Neural progenitor cell (in vitro differentiated cells): ENCODE measurements at places on chromosomes 3 and 15. TPM values are rescaled to one million over a fixed set of nuclear protein-coding genes. Genes with fewer than 3 reads are reported as not detected.
A peak's percentile ranks its signal among the peaks of the same experiment; 100 is the strongest.

GPR62 gene
- total RNA-seq: 0.21 TPM in 1 of 2 replicates, not detected in the other

CSPG5 gene
- 1.7 and 4.6 TPM in 2 replicates for total RNA-seq

C3orf22 gene
- not detected in 2 replicates for total RNA-seq

AP3B2 gene
- total RNA-seq: 0.97 and 1.7 TPM in 2 replicates

ITIH3 gene
- total RNA-seq: not detected in 2 replicates

ALS2CL gene
- 0.71 and 1.3 TPM in 2 replicates for total RNA-seq

MYLK gene
- total RNA-seq: 28.4 and 34.3 TPM in 2 replicates

ADAMTSL3 gene
- 0.41 and 1.5 TPM in 2 replicates for total RNA-seq

MYZAP gene
- total RNA-seq: 0.09 TPM in 1 of 2 replicates, not detected in the other

NT5DC2 gene
- 210 and 364 TPM in 2 replicates for total RNA-seq

PTH1R gene
- total RNA-seq: 0.43 TPM in 1 of 2 replicates, not detected in the other

CNTN3 gene
- 0.21 and 0.40 TPM in 2 replicates for total RNA-seq

DNA sequence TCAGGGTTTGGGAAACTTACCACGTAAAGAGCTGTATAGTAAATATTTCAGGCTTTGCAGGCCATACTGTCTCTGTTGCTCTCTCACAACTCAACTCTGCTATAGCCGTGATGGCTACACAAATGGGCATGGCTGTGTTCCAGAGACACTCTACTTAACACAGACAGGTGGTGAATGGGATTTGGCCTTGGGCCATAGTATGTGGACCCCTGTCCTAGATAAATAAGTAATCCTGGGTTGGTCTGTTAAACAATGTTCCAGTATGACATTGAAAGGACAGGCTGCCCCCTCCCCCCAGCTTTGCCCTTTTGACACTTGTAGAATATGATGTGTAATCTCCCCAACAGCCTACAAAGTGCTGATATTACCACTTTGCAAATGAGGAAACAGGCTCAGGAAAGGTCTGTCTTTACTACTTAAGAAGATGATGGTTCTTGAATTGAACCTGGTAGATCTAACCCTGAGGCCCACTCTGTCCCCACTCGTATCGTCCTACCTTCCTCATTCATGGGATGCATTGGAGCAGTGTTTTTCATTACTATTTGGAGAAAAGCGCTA is 38.4 kb downstream of the SLCO3A1 start:
- H3K4me1 ChIP-seq: peaks cover 4% of the 10 kb centered on the region
- no peak overlapping the region for H3K4me3 ChIP-seq
- H3K27me3 ChIP-seq: no peaks in the 10 kb centered on the region
- no peak for DNase-seq
- no peak overlapping the region for H3K27ac ChIP-seq

- no peak overlapping the region for H3K27ac ChIP-seq
- H3K4me1 ChIP-seq: peaks cover 8% of the 10 kb centered on the region
- no peaks in the 10 kb centered on the region for H3K27me3 ChIP-seq
- no peaks in the 10 kb centered on the region for H3K36me3 ChIP-seq
- no peak for DNase-seq
Measured at GRCh38 chr3:16460886-16461285, 52.6 kb downstream of the RFTN1 start.

DNA sequence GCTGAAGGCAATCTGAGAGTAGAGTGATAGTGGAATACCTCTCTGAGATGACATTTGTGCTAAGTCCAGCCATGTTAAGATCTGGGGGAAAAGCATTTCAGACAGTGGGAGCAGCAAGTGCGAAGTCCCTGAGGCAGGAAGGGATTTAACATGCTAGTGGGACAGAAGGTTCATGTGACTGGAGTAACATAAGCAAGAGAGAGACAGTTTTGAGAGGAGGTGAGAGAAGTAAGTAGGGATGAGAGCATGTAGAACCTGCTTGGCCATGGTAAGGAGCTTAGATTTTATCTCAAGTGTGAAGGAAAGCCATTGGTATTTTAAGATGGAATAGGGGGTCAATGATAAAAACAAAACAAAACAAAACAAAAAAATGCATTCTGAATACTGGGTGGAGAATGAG is 358.6 kb upstream of the KCNH8 start:
- no peak overlapping the region for H3K27ac ChIP-seq
- DNase-seq: no peak
- no peaks in the 10 kb centered on the region for H3K27me3 ChIP-seq
- no peaks in the 10 kb centered on the region for H3K36me3 ChIP-seq
- no peak overlapping the region for H3K4me3 ChIP-seq

DNA sequence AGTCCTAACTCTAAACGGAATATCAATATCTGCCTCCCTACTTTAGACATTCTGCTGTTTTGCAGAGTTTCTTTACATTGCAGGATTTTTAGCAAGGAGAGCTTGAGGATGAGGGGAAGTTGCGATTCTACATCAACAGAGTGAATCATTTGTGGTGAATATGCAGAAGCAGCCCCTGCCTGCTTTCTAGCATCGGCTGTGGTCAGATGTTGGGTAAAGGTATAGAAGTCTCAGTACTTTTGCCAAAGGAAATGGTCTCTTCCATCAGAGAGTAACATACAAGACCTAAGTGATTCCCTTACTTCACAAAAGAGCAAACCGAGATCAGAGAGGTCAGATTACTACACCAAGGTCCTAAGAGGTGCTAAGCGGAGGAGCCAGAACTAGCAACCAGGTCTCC is 15.2 kb downstream of the ST3GAL6 start:
- peaks cover 6% of the 10 kb centered on the region for H3K4me1 ChIP-seq
- H3K36me3 ChIP-seq: no peaks in the 10 kb centered on the region
- no peak for DNase-seq
- H3K4me3 ChIP-seq: no peak overlapping the region

GRCh38 chr3:178284181-178284580 is 252.1 kb upstream of the KCNMB2 start:
- H3K4me3 ChIP-seq: no peak overlapping the region
- H3K27me3 ChIP-seq: no peaks in the 10 kb centered on the region
- peaks cover 5% of the 10 kb centered on the region for H3K4me1 ChIP-seq
- DNase-seq: no peak

- H3K27ac ChIP-seq: no peak overlapping the region
- H3K4me3 ChIP-seq: no peak overlapping the region
- no peaks in the 10 kb centered on the region for H3K27me3 ChIP-seq
- H3K4me1 ChIP-seq: no peaks in the 10 kb centered on the region
- no peaks in the 10 kb centered on the region for H3K36me3 ChIP-seq
Measured at GRCh38 chr3:46539443-46540005, 26.6 kb downstream of the LRRC2 start.

DNA sequence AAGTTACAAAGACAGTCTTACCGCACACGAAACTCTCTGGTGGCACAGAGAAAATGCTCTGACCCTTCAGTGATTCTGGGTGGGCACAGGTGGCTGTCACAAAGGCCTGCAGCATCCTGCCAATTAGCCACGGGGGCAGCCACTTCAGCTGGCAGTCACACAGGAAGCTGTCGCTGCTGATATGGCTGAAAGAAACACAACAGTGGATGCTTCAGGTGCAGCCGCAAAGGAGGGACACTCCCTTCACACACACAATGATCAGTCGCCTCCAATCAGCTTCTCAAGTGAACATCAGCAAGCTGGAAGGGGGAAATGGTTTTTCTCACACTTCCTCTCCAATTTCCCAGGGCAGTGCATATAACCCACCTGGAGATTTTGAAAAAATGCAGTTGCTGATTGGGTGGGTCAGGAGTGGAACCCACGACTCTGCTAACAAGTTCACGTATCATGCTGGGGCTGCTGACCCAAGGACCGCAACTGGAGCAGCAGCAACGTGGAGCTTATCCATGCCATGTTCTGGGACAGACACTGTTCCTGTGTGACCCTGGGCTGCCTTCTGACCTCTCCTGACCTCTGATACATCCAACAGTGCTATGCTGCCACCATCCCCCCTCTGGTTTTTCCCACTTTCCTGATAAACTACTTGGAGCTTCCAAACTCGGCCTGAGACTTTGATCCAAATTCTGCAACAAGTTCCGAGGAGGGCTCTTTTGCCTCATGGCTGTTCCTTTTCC is 106.6 kb downstream of the LRIG1 start:
- no peak for DNase-seq
- peak overlapping the region; percentile 32 for H3K27ac ChIP-seq
- no peaks in the 10 kb centered on the region for H3K27me3 ChIP-seq
- peaks cover 35% of the 10 kb centered on the region for H3K36me3 ChIP-seq
- H3K4me3 ChIP-seq: no peak overlapping the region
- H3K4me1 ChIP-seq: peaks cover 3% of the 10 kb centered on the region

DNA sequence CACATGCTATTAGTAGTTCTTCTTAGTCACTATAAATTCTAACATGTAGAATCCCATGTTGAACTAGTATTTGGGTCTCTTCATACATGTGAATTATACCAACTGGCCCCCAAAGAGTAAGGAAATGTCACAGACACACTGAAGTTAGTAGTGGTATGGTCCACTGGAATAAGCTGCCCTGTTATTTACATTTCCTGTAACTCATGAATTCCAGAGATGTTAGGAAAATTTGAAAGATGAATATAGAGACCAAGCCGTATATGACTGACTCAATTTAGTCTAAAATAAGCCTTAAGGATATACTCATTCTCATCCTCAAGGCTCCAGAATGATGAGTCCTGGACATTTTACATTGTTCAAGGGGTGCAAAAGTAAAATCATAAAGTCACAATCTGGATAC is 81.2 kb downstream of the FBXL22 start:
- H3K27ac ChIP-seq: no peak overlapping the region
- no peak for DNase-seq
- no peaks in the 10 kb centered on the region for H3K4me1 ChIP-seq
- no peaks in the 10 kb centered on the region for H3K27me3 ChIP-seq

GRCh38 chr15:43238671-43239131 is 17.9 kb upstream of the EPB42 start:
- no peaks in the 10 kb centered on the region for H3K27me3 ChIP-seq
- H3K4me3 ChIP-seq: no peak overlapping the region
- no peaks in the 10 kb centered on the region for H3K4me1 ChIP-seq
- no peak for DNase-seq
- H3K36me3 ChIP-seq: no peaks in the 10 kb centered on the region
- H3K27ac ChIP-seq: no peak overlapping the region

GRCh38 chr3:123785602-123786001 is 98.5 kb downstream of the MYLK start:
- H3K27ac ChIP-seq: no peak overlapping the region
- DNase-seq: no peak
- H3K4me3 ChIP-seq: no peak overlapping the region
- H3K4me1 ChIP-seq: peaks cover 8% of the 10 kb centered on the region
- no peaks in the 10 kb centered on the region for H3K36me3 ChIP-seq

DNA sequence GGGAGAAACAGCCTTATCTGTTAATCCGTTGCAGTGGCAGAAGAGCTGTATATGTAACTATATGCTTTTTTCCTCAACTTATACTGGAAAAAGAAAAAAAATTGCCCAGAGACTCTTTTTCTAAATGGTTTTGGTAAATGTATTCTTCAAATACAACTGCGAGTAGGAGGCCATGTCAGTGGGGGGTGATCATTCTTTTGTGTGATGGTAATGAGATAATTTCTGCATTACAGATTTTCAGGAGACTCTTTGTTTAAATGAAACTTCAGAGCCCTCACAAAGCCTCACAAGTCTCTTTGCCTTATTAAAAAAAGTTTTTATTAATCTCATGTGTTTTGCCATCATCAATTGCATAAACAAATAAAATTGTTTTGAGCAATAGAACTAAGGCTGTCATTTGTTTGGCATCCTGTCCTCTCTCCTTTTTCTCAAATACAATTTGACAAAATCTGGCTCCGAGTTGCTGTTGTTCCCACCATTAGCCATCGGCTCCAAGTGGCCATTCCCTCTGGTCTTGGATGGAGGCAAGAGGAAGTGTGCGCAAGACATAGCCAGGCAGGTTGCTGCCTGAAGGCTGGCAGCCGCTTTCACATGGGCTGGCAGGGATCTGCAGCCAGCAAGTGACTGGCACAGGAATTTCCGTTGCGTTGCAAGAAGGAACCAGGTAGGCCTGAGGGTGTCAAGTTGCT is 116.7 kb downstream of the FNDC3B start:
- H3K27me3 ChIP-seq: no peaks in the 10 kb centered on the region
- peaks cover 55% of the 10 kb centered on the region for H3K4me1 ChIP-seq
- DNase-seq: peak; percentile 35
- no peaks in the 10 kb centered on the region for H3K36me3 ChIP-seq
- no peak overlapping the region for H3K4me3 ChIP-seq
- H3K27ac ChIP-seq: no peak overlapping the region

- peaks cover 9% of the 10 kb centered on the region for H3K4me1 ChIP-seq
- no peak overlapping the region for H3K4me3 ChIP-seq
- no peaks in the 10 kb centered on the region for H3K36me3 ChIP-seq
- DNase-seq: no peak
- no peaks in the 10 kb centered on the region for H3K27me3 ChIP-seq
Measured at GRCh38 chr3:48682786-48683185, 2.9 kb downstream of the NCKIPSD start.

DNA sequence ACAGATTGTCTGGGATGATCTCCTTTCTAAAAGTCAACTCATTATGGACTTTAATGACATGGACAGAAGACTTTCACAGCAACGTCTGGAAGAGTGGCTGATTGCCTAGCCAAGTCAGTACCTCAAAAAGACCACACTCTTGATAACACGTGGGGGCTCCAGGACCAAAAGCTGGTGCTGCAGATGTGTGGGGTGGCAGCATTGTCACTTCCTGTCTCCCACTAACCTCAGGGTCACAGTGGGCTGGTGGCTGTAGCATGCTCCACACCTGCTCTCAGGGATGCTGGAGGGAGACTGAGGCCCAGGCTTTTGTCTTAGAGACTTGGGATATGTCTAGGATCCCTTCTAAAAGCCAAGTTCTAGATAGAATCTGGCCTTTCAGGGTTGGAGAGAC is 118.1 kb downstream of the APBA2 start:
- H3K27me3 ChIP-seq: no peaks in the 10 kb centered on the region
- H3K4me3 ChIP-seq: no peak overlapping the region
- no peaks in the 10 kb centered on the region for H3K36me3 ChIP-seq
- no peak for DNase-seq
- H3K4me1 ChIP-seq: no peaks in the 10 kb centered on the region

- H3K27ac ChIP-seq: no peak overlapping the region
- peak; percentile 19 for DNase-seq
- H3K4me3 ChIP-seq: no peak overlapping the region
- H3K4me1 ChIP-seq: peaks cover 31% of the 10 kb centered on the region
- no peaks in the 10 kb centered on the region for H3K27me3 ChIP-seq
Measured at GRCh38 chr15:55789066-55789660, 46.2 kb upstream of the PRTG start.

GRCh38 chr3:100634493-100635272 is 25.3 kb downstream of the ADGRG7 start:
- peak; percentile 10 for DNase-seq
- H3K27me3 ChIP-seq: no peaks in the 10 kb centered on the region
- no peaks in the 10 kb centered on the region for H3K4me1 ChIP-seq
- no peaks in the 10 kb centered on the region for H3K36me3 ChIP-seq
- no peak overlapping the region for H3K27ac ChIP-seq

GRCh38 chr3:66712210-66712609 is 211.4 kb upstream of the LRIG1 start:
- H3K4me3 ChIP-seq: no peak overlapping the region
- no peak for DNase-seq
- no peaks in the 10 kb centered on the region for H3K36me3 ChIP-seq
- H3K27me3 ChIP-seq: no peaks in the 10 kb centered on the region
- H3K27ac ChIP-seq: no peak overlapping the region

- H3K36me3 ChIP-seq: no peaks in the 10 kb centered on the region
- no peak for DNase-seq
- H3K4me3 ChIP-seq: no peak overlapping the region
- no peaks in the 10 kb centered on the region for H3K27me3 ChIP-seq
- H3K4me1 ChIP-seq: no peaks in the 10 kb centered on the region
- no peak overlapping the region for H3K27ac ChIP-seq
Measured at GRCh38 chr3:144989807-144990206, 1018.2 kb downstream of the DIPK2A start.

- peaks cover 10% of the 10 kb centered on the region for H3K4me1 ChIP-seq
- DNase-seq: no peak
- no peaks in the 10 kb centered on the region for H3K36me3 ChIP-seq
- no peak overlapping the region for H3K27ac ChIP-seq
- H3K4me3 ChIP-seq: no peak overlapping the region
Measured at GRCh38 chr15:75104804-75105557, 81.6 kb downstream of the PPCDC start.
